ENCODE measurements at places on chromosomes 3 and 15. TPM values are rescaled to one million over a fixed set of nuclear protein-coding genes. Genes with fewer than 3 reads are reported as not detected.

Gene P2RY14
- polyA plus RNA-seq = not detected

Gene C3orf49
- not detected for polyA plus RNA-seq

Gene P2RY12
- polyA plus RNA-seq = not detected

Gene TM4SF4
- polyA plus RNA-seq = 32.2 TPM

Gene HCN4
- 0.12 TPM for polyA plus RNA-seq

Gene GOLGA6A
- polyA plus RNA-seq = 0.05 TPM

Gene MYRIP
- polyA plus RNA-seq = not detected

Gene PLSCR2
- not detected for polyA plus RNA-seq

Gene CDHR4
- polyA plus RNA-seq = 1.1 TPM

Gene FAM81A
- polyA plus RNA-seq = 11.5 TPM

Gene FBN1
- polyA plus RNA-seq = 6.3 TPM

Gene PARP16
- 6.7 TPM for polyA plus RNA-seq

Gene CASR
- not detected for polyA plus RNA-seq

Gene TIGIT
- polyA plus RNA-seq = not detected

Gene TNNC1
- 2.8 TPM for polyA plus RNA-seq

DNA sequence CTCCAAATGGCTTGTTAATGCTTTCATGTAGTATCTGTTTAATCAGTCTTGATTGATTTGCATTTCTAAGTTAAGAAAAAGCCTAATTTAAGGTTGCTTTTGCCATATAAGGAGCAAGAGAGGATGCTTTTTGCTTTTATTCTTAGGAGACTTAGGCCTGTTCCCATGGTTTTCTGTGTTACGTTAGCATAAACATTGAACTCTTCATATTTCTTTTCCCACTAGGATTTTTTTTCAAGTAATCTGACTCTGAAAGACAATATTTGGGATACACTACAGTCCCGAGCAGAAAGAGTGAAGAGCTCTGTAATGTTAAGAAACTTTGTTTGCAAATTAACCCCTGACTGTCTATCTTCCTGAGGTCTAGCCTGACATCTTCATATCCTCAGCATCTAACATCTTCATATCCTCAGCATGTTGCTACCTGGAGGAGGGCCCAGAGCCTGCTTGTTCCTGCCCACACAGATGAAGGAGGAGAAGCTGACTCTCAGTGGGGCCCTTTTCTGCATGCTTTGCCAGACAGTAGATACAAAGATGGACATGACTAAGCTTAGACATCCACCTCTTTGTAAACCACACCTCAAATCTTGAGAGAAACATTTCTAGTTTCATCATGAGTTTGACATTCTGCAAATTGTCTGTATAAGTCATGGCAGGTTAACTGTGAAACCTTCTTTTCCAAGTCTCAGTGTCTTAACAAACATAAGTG is 86.2 kb upstream of the COL6A5 start:
- DNase-seq = no peak

GRCh38 chr15:77497110-77497737 is 76.5 kb downstream of the HMG20A start:
- DNase-seq = no peak

DNA sequence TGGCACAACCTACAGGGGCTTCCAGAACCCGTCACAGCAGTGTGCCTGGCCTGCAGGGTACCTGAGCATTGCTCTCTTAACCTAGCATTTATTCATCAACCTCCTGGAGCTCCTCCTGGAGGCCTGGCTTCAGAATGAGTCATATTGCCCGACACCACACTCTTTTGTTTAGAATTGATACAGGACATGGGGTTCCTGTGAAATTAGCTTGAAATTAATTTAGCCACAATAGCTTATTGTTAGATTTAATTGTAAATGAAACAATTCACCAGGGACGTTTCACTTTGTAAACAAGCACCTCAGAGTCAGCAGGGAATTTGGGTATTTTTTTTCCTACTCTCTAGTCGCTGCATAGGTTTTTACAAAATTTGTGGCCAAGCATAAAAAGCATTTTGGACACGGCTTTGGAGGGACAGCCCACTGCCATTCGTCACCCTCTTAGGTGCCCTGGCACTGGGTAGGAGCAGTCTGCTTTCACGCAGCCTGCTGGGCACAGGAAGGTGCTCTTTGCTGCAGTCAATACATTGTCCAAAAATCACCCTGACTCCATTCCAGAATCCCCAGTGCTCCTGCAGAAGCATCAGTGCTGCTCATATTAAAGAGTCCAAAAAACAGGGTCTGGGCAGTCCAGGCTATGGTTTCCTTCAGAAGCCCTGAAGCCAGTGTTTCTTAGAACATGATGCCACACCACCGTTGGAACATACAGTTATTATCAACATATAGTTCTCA is 60.8 kb upstream of the MEF2A start:
- no peak for DNase-seq

- DNase-seq = peak; percentile 65
These were observed 37.8 kb upstream of the TRH start for GRCh38 chr3:129936757-129937156.

DNA sequence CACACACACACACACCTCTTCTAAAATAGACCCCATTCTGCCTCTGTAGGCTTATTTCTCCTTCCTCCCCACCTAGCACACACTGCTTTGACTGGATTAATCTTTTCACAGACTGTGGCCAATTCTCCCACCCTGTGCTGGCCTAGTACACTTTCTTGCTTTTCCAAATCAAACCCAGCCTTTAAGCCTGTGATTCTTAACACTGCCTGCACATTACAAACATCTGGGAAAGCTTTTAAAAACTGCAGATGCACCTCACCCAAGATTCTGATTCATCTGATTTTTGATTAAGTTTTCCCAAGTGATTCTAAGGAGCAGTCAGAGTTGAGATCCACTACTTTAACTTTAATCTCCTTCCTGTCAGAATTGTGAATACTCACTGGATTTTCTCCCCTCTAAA is 12.8 kb downstream of the CSNK1G1 start:
- DNase-seq = no peak

DNA sequence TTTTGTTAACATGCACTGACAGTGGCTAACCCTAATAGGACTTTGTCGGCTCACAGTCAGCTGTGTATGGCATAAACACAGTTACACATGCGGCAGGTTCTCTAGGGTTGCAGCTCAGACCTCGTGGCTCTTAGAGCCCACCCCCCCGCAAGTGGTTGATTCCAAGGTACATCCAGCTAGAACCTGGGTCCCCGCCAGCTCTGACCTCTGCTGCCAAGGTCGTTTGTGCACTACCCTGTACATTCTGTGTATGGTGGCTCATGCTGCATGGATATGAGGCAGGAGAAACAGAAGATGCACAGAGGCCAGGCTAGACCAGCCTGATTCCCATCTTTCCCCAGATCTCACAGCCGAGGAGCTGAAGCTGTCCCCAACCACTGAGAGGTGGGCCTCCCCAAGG is 25.9 kb downstream of the PRR20G start:
- DNase-seq = no peak

GRCh38 chr3:160904691-160905090 is 148.7 kb downstream of the PPM1L start:
- DNase-seq = no peak

GRCh38 chr15:58355973-58356372 is 75.8 kb upstream of the LIPC start:
- DNase-seq = no peak

DNA sequence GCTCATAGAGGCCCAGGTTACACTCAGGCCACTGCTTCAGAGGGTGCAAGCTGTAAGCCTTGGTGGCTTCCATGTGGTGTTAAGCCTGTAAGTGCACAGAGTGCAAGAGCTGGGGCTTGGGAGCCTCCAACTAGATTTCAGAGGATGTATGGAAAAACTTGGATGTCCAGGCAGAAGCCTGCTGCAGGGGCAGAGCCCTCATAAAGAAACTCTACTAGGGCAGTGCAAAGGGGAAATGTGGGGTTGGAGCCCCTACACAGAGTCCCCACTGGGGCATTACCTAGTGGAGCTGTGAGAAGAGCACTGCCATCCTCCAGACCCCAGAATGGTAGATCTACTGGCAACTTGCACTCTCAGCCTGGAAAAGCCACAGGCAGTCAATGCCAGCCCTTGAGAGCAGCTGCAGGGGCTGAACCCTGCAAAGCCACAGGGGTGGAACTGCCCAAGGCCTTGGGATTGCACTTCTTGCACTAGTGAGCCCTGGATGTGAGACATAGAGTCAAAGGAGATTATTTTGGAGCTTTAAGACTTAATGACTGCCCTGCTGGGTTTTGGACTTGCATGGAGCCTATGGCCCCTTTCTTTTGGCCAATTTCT is 14.0 kb downstream of the MITF start:
- DNase-seq = no peak

DNA sequence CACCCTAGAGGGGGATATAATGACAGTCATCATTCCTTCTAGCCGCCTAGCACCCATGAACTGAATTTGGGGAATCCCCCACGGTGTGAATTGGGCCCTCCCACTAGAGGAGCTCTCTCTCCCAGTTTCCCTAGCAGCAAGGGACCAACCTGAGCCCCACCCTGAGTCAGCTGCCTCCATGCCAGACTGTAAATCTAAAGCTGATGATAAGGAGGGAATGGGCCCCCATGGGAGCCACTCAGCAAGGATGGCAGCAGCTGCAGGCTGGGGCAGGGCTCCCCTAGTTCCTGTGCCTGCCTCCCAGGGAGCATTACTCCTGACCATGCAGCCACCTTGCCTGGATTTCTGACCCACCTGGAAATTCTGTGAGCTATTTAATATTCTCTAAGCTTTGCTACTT is 57.0 kb upstream of the PXYLP1 start:
- no peak for DNase-seq

- DNase-seq = no peak
These were observed 15.5 kb upstream of the CCDC33 start for GRCh38 chr15:74220475-74221248.

DNA sequence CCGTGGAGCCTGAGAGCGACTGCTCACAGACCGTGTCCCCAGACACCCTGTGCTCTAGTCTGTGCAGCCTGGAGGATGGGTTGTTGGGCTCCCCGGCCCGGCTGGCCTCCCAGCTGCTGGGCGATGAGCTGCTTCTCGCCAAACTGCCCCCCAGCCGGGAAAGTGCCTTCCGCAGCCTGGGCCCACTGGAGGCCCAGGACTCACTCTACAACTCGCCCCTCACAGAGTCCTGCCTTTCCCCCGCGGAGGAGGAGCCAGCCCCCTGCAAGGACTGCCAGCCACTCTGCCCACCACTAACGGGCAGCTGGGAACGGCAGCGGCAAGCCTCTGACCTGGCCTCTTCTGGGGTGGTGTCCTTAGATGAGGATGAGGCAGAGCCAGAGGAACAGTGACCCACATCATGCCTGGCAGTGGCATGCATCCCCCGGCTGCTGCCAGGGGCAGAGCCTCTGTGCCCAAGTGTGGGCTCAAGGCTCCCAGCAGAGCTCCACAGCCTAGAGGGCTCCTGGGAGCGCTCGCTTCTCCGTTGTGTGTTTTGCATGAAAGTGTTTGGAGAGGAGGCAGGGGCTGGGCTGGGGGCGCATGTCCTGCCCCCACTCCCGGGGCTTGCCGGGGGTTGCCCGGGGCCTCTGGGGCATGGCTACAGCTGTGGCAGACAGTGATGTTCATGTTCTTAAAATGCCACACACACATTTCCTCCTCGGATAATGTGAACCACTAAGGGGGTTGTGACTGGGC is 7.3 kb downstream of the FAM131A start:
- DNase-seq = no peak

- peak; percentile 7 for DNase-seq
These were observed 6.8 kb downstream of the CD96 start for GRCh38 chr3:111548756-111549155.

DNA sequence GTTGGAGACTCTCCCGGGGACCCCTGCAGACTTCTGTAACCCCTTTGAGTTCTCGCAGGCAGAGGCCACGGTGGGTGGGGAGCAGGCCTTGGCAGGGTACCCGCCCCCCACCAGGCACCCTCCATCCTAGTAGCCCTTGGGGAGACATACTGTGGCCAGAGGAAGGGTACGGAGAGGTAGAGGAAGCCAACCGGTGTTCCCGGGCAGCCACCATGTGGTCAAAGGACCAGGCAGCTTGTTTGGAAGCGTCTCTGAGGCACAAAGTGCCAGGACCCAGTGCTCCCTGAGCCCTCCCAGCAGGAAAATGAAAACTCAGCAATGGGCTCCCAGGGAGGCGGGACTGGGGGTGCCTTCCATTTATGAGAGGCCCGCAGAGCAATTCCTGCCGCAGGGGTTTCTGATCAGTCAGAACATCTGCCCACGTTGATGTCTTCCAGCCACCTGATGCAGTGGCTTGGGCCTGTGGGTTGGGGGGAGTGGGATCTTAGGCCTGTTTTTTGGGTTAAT is 53.0 kb upstream of the CGNL1 start:
- DNase-seq = no peak

DNA sequence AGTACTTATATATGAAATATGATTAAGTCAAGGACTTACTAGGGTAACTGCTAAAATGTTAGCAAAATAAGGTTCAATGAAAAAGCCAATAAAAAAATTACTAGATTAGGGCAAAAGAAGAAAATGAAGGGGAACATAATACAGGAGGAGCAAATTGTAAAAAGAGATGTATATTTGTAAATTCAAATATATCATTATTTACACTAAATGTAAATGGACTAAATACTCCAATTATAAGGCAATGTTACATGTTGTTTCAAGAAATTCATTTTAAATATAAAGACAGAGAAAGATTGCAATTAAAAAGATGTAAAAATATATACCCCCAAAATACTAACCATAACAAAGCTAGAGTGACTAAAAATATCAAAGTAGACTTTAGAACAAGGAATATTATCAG is 134.1 kb downstream of the EFHB start:
- DNase-seq = no peak

GRCh38 chr3:161070980-161071663 is 34.0 kb downstream of the B3GALNT1 start:
- no peak for DNase-seq

DNA sequence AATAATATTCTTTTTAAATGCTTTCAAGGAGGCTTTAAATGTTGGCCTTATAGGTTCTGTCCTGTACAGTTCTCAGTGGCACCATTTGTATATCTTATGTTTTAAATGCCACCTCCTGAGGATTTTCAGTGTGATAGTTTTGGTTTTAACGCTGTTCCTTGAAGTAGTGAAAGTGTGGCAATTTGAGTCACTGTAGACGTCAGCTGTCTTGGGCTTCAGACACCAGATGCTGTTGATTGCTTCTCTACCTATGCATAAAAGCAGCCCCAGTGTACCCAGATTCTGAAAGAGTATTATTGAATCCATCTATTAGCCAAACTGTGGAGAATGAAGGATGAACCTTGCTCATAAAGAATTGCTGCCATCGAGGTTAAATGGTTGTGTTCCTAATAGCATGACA is 316.8 kb upstream of the GBE1 start:
- DNase-seq = no peak

DNA sequence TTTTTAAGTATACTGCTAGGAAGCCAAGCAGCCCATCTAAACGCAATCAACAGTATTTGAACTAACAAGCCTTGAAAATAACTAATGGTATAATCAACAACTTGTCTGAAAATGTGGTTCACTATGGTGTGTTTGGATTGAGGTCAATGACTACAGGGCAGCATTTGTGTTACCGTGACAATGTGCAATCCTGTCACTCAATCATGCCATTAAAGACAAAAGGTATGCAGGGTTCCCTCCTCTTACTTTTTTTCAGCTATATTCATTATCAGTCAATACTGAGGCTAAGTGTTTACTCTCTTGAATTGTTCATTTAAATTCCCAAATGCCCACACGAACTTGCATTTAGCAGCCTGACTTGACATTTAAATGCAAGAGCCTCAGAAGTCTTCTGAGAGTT is 1099.3 kb upstream of the EPHA6 start:
- DNase-seq = no peak

- no peak for DNase-seq
These were observed 72.5 kb downstream of the GTPBP8 start for GRCh38 chr3:113063126-113063894.
